ENCODE measurements at places on chromosomes 6 and 20. TPM values are rescaled to one million over a fixed set of nuclear protein-coding genes. Genes with fewer than 3 reads are reported as not detected.

Gene SLC24A3
- polyA plus RNA-seq: 3.1 TPM

DNA sequence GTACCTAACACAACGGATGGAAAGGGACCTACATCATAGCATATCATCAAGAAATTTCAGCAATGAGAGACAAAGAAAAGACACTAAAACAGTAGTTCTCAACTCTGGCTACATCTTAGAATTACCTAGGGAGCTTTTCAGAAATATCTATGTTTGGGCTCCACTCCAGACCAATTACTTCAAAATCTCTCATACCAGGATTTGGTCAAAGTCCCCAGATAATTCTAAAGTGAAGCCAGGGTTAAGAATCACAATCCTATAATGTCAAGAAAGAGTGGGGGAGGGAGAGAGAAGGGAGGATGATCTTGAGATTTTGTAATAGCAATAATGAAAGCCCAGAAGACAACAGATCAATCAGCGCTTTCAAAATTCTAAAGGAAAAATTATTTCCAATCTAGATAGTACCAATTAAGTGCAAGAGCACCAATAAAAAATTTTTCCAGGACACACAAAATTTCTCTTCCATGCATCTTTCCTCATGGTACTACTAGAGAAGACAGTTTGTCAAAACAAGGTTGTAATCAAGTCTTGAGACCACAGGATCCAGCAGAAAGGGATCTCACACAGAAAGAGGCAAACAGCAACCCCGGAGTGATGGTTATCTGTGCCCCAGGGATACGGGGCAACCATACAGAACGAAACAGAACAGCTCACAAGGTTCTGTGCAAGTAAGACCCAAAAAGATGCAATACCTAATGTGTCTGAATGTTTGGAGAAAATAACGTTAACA, 152.9 kb upstream of the DST start:
- DNase-seq: no peak

DNA sequence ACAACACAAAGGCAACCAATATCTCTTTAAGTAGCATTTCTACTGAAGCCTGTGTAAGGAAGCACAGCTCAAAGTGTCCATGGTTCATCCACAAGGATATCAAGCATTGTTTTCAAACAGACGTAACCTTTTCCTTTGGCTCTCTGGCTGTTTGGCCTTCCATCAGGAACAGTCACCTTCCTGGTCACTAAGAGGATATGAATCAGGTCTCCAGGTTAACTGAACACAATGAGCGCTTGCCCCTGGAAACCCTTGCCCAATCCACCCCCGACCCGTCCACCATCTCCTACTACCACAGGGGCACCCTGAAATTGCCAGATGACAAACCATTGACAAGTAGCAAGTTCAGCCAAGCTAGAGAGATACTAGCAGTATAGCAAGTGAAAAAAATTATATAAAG, 114.4 kb upstream of the COL21A1 start:
- DNase-seq: no peak

Gene PAX1
- not detected for polyA plus RNA-seq

DNA sequence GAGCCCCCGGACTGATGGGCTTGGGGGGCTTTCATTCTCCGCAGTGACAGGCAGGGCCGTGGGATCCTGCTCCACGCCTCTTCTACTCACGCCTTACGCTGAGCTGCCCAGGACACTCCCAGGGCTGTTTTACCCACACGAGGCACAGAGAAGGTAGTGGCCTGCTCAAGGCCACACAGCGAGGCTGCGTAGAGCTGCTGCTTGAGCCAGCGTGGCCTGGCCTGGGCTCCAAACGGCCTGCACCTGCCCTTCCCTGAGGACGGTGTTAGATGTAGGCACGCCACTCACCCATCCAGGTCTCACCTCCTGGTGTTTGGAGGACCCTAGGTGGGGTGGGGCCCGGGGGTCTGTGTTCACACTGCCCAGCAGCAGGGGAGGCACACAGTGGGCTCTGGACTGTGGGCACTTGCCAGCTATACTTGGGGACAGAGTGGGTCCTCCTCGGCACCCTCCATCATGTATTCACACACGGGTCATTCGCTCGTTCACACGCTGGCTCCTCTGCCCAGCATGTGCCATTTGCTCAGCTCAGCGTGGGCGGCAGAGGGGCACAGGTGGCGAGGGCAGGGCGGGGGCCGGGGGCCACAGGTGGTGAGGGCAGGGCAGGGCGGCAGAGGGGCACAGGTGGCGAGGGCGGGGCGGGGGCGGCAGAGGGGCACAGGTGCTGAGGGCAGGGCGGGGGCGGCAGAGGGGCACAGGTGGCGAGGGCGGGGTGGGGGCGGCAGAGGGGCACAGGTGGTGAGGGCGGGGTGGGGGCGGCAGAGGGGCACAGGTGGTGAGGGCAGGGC, 18.4 kb upstream of the RBBP8NL start:
- no peak for DNase-seq

Gene TREM1
- not detected for polyA plus RNA-seq

Gene SPTLC3
- 20.7 TPM for polyA plus RNA-seq

Gene KCNK5
- polyA plus RNA-seq: 14.1 TPM

DNA sequence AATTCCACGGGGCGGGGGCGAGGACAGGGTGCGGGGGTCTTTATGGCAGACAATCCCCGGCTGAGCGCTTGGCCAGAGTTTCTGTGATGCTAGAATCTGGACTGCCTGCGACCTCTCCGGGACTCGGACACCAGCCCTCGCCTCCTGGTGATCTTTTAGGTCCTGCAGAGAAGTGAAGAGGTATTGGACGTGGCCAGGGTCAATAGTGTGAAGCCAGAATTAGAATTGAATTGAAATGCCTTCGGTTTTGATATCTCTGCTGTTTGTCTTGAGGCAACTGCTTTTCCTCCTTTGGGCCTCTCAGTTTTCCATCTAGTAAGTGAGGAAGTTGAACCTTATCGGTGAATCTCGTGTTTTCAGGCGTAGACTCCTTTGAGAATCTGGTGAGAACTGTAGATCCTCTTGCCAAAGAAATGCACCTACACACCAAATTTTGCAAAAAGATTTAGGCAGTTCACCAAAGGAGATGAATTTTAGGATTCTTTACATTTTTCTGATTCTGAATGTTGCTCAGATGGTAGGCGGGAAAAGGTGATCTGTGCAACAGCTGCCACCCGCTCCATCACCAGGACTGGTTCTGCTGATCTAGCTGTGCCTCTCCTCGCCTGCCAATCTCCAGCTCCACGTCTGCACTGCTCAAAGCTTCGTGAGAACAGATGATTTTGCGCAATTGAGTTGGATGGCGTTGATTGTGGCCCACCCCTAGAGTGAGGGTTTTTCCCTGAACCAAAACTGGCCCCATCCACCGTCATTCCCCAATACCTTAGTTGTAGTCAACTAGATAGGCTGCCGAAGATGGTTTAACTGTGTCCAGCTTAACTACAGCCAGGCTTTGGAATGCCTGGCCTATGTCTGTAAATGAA, 837 bp upstream of the OSER1 start:
- DNase-seq: no peak

DNA sequence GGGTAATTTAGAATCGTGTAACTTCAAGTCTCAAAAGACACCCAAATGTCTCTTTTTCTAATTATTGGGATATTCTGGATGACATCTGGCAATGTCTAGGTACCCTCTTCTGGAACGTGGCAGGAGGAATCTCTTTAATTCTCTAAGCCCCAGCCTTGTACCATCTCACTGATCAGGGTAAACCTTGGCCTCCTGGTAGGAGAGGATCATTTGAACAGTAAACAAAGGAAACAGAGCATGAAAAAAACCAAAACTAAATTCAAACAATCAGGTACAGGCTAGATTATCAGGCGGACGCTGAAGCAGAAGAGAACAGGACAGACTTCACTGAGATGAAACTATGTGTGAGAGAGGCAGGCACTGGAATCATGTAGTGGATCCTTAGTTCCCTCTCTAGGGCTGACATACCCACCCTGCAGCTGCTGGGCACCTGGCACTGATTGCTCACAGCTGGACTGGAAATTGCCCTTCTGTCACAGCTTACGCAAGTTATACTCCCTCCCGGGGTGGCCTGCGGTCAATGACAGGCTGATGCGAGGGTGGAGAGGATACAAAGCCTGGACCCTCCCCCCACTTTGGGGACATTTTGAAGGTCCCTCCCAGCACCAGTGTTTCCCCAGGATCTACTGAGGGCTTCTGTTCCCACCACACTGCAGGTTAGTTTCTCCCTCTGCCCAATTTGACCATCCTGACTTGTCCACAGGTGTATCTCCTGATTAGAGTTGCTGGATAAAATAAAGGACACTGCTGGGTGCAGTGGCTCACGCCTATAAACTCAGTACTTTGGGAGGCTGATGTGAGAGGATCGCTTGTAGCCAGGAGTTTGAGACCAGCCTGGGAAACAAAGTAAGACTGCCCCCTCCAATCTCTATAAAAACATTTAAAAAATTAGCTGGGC, 20.6 kb upstream of the ZBTB24 start:
- DNase-seq: no peak

GRCh38 chr20:18672834-18673233, 85.0 kb downstream of the DTD1 start:
- no peak for DNase-seq

- DNase-seq: no peak
These were observed 94.7 kb upstream of the NFATC2 start for GRCh38 chr20:51637241-51637640.

GRCh38 chr20:4962241-4962855, 39.0 kb downstream of the SLC23A2 start:
- DNase-seq: no peak

Data from renal pelvis (tissue), 12 donors.